ENCODE measurements at places on chromosomes 16 and 17. TPM values are rescaled to one million over a fixed set of nuclear protein-coding genes. Genes with fewer than 3 reads are reported as not detected.

- DNase-seq: no peak
These were observed 32.8 kb upstream of the MARCHF10 start for GRCh38 chr17:62840871-62841270.

GRCh38 chr17:3890082-3890877 lies 2.6 kb downstream of the CAMKK1 start:
- no peak for DNase-seq

- no peak for DNase-seq
These were observed 402.6 kb upstream of the KIF2B start for GRCh38 chr17:53420035-53420641.

- no peak for DNase-seq
These were observed 71.1 kb downstream of the RPGRIP1L start for GRCh38 chr16:53632526-53632925.

DNA sequence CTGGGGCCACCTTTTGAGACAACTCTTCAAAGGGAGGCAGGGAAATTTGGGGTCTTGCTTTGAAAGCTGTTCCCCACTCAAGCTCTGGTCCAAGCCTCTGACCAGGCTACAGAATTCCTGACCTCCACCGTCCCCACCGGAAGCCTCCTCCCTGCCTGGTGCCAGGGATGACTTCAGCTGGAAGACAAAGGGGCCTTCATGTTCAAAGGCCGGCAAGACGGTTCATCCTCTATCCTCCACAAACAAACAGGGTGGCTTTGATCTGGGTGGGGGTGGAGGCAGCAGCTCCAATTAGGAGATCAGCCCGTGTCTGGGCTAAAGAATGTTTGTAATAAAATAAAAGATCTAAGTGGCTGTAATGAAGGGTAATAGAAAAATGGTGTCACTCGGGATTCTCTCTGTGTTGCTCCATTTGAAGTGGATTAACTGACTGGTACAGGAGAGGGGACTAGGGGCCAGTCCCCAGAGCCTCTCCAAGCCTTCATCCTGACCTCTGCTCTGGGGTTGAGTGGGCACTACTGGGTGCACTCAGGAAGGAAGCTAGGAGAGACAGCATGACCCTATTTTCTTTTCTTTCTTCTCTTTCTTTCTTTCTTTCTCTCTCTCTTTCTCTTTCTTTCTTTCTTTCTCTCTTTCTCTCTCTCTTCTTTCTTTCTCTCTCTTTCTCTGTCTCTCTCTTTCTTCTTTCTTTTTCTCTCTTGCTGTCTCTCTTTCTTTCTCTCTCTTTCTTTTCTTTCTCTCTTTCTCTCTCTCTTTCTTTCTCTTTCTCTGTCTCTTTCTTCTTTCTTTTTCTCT lies 27.5 kb upstream of the NKD1 start:
- no peak for DNase-seq

Gene JUP
- 0.88 TPM for total RNA-seq

Gene LASP1
- 50.5 TPM for total RNA-seq

Gene SEZ6
- 0.31 TPM for total RNA-seq

Gene HSF4
- total RNA-seq: 19.7 TPM
